A673 (cell line): ENCODE measurements at places on chromosomes 2 and 18. TPM values are rescaled to one million over a fixed set of nuclear protein-coding genes. Genes with fewer than 3 reads are reported as not detected.

BOK gene
- total RNA-seq, result 2.7 and 4.0 TPM in 2 replicates

CCL20 gene
- total RNA-seq, result not detected in 2 replicates

OTX1 gene
- total RNA-seq, result 1.1 and 2.1 TPM in 2 replicates

DNA sequence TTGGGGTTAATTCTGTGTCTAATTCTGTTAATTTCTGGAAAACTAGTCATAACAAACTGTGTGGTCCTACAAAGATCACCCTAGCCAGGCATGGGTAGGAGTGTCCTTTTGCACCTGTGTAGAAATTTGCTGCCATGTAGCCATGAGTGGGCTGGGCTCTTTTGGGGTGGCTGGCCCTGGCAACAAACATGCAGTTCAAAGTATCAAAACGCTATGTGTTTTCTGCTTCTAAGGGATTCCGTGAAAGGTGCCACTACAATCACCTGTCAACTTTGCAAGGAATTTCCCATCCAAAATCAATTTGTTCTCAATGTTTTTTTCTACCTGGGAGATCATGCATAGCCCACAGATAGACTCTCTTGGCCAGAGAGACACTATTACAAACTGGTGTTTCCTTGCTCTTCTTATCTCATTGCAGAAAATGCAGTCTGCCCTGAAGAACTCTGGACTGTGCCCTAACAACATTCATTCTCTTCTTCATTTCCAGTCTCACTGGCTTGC, 537.7 kb upstream of the ID2 start:
- DNase-seq, result no peak

SAG gene
- 1.3 and 2.4 TPM in 2 replicates for total RNA-seq

DNA sequence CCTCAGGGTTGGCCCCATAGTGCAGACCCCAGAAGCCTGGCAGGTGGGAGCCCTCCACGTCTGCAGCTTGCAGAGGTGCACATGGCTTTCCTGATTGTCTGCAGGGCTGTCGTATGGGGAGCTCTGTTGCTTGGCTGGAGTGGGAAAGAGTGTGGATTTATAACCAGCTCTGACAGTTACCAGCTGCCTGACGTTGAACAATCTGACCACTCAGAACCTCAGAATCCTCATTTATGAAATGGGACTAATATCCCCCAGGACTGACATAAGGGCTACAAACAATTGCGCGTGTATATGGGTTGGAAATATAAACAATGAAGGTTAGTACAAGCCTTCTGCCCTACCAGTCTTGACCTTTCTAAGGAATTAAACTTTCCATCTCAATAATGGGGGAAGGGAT, 13.9 kb upstream of the PXDN start:
- DNase-seq, result no peak

DNA sequence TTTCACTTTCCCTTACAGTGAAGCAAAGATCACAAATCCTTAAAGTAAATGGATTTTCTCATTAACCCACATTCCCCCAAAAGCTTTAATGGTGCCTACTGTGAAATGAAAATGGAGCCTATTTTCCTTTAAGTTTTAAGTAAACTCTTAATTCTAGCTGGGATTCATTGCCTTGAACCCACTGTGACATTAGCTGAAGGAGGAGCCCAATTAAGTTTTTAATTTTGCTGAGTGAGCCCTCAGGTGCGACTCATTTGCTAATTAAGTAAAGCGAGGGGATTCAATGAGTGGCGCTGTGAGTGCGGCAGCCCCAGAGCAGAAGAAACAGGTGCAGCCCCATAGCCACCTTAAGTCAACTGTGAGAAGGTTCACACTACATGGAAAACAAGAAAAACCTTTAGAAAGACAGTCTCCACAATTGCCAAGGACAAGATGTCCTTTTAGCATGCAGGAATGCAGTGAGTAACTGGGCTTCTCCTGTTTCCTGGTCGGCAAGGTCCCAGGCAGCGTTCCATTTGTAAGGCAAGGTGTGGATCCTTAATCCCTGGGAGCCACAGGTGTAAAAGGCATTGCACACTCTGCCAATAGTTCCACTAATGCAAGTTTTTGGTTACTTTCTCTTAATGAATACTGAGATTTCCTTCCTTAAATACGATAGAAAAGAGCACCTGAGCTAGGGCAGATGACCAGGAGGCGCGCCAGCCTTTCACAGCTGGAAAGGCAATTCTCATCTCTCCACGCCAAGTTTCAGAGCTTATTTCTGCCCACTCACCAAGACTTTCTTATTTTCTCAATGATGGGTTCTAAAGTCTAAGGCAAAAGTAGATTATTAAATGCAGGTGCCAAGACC, 87.7 kb downstream of the TMEM18 start:
- no peak for DNase-seq

HOXD4 gene
- total RNA-seq, result 30.8 and 34.3 TPM in 2 replicates

GRCh38 chr2:215695861-215696260, 260.0 kb upstream of the FN1 start:
- DNase-seq, result no peak

DNA sequence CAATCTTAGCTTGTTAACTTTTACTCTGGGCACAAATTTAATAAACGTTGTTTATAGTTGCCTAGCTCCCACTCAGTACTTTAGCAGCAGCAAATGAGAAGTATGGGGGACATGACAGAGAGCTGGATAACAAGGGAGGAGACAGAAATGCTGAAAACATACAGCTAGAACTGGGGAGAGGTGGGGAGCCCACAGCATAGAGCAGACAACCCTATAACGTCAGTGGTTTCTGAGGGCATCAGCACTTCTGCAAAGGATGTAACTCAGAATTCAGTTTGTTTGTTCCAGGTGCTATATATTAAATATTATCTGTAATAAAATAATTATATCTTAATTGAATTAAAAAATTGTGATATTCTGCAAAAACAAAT, 1098.7 kb upstream of the FANCL start:
- DNase-seq, result no peak

- DNase-seq, result no peak
Measured at GRCh38 chr2:177281400-177282180, 17.1 kb upstream of the NFE2L2 start.

DNA sequence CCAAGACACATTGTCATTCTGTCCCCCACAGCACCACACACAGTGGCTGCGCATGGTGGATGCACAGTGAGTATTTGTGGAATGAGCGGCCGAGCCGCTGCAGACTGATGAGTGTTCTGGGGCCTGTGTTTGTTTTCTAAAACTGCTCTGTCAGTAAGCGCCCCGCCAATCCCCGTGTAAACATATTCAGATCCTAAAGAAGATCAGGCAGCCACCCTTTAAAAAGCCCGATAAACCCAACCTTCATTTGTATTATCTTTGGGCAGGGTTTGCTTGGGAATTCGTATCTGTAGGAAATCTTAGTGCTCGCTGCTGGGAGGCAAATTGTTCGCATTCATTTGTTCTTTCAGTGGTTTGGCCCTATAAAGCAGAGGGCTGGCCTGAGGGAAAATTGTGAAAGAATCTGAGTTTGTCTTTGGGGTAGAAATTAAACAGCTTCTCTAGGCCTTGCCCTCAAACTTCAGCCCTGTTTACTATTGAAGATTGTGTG, 68.6 kb downstream of the TGOLN2 start:
- DNase-seq, result no peak

HES6 gene
- total RNA-seq, result 17.2 and 26.9 TPM in 2 replicates

DNA sequence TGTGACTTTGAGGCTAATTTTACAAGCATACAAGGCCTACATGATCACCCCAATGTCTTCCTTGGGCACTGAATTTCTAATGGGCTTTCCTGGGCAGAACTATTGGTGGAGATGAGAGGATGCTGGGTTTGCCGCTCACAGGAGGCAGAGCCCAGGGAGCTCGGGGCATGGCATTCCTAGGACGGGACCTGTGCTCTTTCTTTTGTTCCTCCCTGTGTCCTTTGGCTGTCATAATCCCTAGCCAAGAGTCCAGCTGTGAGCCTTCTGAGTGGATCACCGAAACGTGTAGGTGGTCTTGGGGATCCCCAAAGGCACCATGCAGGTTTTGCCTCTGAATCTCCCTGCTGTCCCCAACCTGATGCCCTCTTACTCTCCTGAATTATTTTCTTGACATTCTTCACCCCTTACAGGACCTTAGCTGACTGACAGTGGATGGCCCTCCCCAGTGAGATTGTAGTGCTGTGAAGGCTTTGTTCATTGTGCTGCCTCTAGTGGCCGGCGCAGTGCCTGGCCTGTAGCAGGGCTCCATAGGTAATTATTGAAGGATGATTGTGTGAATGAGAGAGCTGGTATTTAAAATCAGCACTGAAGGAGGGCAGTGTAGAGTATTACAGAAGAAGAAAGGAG, 221.9 kb downstream of the ZNF407 start:
- peak; percentile 25 for DNase-seq

DNA sequence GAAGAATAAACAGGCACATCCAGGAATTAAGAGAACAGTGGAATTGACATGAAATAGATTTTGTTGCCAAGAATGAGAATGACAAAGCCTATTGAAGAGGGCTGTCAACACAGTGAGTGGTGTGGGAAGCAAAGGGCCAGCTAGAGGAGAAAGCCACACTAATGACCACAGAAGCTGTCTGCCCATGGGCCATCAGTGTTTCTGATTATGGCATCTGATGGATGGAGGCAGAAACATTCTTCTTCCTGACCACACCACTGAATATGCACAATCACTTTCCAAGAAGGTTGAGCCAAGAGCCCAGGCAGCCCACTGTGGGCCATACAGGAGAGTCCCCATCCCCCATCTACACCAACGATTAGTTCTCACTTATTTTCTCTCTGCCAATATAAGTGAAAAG, 146.0 kb upstream of the SH3BP4 start:
- DNase-seq, result no peak

- peak; percentile 96 for DNase-seq
Measured at GRCh38 chr2:190468814-190469569, 60.8 kb downstream of the MFSD6 start.

DNA sequence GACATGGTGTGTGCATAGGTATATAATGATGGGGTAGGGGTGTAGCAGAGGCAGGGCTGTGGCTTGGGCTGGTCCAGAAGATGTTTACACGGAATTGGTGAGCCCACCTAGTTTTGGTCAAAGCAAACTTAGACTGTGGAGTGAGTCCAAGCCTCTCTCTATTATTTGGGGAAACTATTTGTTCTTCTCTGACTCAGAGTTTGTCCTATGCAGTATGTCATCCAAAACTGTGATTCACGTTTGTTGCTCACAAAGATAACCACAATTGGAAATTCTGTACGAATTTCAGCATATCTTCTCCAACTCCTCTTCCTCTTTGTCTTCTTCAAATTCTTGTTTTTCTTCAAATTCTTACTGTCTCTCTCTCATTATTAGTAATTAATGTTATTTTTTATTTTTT, 292.9 kb downstream of the XIRP2 start:
- DNase-seq, result no peak

DNA sequence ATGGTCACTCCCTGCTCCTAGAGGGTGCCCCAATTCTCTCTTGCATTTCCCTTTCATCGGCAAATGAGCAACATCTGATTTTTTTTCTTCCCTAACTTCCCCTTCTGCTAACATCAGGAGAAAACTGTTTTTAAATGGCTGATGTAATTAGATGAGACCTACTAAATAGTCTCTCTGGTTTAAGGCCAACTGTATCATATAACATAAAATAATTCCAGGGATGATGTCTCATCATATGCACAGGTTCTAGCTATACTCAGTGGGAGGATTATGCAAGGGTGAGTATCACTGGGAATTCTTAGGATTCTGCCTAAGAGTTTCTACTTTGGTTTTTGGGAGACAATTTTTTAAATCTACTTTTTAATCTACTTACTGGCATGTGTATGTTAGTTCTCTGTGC, 193.4 kb downstream of the PARD3B start:
- no peak for DNase-seq

- no peak for DNase-seq
Measured at GRCh38 chr2:58044145-58044544, 2.5 kb upstream of the VRK2 start.

CGREF1 gene
- 8.4 and 9.4 TPM in 2 replicates for total RNA-seq

GRCh38 chr2:49002750-49003149, 151.6 kb downstream of the FSHR start:
- DNase-seq, result no peak

DNA sequence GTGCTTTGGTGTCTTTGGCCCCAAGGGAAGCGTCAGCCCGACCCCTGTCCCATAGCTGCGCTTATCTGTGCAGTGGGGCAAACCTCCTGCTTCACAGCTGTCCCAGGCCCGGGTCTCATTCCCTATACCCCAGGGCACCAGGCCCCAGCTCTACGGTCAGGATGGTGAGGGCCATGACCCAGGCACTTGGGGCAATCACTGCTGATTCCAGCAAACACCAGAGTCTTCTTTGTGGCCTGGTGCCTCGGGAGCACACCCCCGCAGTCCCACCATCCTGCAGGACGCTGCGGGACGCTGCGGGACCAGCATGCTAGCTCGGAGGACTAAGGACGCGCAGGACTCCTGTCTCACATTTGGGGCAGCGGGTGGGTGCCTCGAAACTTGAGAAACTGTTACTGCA, 116.9 kb upstream of the HDAC4 start:
- DNase-seq, result no peak

GRCh38 chr18:40004246-40004645, 1950.8 kb upstream of the PIK3C3 start:
- DNase-seq, result no peak

TMEM182 gene
- total RNA-seq, result 2.9 and 3.2 TPM in 2 replicates

- peak; percentile 15 for DNase-seq
Measured at GRCh38 chr2:240615820-240616547, 9.3 kb upstream of the GPR35 start.

- no peak for DNase-seq
Measured at GRCh38 chr2:19577723-19578122, 219.3 kb upstream of the OSR1 start.

DNA sequence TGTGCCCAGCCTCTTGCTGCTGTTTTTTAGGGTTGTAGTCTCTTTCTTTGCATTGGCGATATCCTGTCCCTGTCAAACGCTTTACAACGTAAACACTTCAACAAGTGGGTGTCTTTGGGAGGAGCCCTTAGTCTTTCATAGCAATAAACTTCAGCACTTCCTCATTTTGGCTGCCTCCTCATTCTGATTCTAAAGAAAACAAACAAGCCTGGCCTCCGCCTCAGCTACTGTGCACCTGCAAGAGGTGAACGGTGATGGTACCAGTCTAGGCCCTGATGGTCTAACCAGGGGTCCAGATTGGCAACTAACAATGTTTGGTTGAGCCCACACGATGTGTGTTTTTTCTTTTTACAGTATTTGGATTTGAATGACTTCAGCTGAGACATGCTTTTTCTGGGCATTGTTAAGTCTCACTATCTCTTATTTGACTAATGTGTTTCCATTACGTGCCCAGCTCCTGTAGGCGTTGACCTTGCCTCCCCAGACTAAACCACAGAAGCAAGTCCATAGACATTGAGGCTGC, 53.2 kb upstream of the CUL3 start:
- no peak for DNase-seq

CDH19 gene
- not detected in 2 replicates for total RNA-seq
